OCI-M1 (cell line): ENCODE measurements at places on chromosomes 16 and 17.

- no peak for DNase-seq
Observed at GRCh38 chr16:4801051-4801961, 1.1 kb downstream of the ROGDI start.

- DNase-seq = no peak
Observed at GRCh38 chr17:4818276-4818675, 11.3 kb downstream of the PLD2 start.

DNA sequence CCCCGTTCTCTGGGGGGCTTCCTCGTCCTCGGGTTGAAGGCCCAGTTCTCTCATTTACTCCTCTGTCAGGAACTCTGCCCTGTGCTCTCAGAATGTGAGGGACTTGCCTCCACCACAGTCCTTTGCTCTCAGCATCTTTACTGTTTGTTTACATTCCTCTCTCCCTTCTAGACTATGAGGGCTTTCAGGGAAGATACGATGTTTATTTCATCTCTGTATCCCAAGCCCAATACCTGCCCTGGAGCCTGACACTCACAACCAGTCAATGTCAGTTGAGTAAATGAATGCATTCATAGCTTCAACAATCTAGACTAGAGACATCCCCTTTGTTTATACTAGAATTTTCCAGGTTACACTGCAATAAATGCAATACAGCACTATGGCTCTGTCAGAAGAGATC is 409.6 kb upstream of the CDH11 start:
- DNase-seq = no peak

DNA sequence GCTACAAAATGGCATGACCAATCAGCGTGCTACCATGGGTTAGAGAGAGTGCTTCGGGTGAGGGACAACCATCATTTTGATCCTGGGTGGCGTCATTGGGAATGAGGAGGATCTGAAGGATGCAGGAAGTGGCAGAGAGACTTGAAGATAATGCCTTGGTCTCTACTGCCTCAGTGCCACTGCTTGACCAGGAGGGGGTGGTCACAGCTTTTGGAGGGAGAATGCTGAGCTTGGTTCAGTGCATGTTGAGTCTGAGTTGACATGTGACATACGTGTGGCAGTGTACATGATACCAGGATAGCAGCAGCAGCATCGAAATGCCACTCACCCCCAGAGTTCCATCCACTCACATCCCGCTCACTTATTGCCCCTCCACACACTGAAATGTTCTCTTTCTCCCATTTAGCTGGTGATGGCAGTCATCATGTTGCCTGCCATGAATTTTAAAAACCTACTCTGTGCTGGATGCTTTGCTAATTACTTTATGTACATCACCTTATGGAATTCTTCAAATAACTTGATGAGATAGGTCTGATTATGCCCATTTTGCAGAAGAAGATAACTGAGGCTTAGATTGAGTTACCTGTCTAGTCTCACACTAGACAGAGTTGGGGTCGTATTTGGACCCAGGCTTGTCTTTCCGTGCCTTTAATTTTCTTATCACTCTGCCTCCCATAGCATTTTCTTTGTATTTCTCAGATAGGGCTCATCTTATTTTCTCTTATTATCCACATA is 36.7 kb downstream of the ARSG start:
- no peak for DNase-seq

DNA sequence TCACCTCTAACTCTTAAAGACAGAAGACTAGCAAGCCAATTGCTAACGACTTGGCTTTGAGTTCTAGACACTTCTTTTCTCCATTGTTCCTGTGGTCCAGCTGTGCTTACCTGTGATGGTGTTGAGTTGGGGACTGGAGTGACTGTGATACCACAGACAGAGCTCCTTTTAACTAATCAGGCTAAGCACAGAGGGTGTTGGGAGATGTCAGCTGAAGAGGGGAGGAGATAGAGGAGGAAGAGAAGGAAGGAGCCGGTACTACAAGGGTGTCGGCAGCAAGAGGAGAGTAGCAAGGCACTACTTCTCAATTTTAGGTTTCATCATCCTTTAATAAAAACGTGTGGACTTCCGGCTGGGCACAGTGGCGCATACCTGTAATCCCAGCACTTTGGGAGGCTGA is 5.1 kb upstream of the MYO1D start:
- DNase-seq = no peak

GRCh38 chr16:87196231-87196630 is 121.0 kb downstream of the C16orf95 start:
- no peak for DNase-seq

DNA sequence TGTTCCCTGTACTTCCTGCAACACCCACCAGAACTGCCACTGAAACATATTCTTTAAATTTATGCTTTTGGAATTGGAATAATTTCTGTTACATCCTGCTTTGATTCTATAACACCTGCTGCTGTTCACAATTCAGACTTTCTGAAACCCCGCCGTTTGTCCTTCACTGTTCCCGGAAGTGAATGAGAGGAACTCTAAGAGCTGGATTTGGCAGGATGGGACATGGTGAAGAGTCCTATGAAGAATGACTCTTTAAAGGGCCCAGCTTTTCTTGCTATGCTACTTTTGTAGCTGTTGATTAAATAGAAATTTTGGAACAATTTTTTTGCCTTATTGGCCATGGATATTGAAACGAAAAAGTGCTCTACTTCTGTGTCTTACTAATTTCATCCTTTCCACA is 8.9 kb downstream of the AP2B1 start:
- DNase-seq = no peak

- DNase-seq = peak; percentile 96
Observed at GRCh38 chr17:4143563-4144421, 795 bp downstream of the CYB5D2 start.

GRCh38 chr17:28717578-28718332 is at the start of gene RAB34:
Gene RAB34, minus strand, starts transcription at chr17:28717868. Its CDS starts 602 bp downstream, at chr17:28717266.
- DNase-seq = no peak

DNA sequence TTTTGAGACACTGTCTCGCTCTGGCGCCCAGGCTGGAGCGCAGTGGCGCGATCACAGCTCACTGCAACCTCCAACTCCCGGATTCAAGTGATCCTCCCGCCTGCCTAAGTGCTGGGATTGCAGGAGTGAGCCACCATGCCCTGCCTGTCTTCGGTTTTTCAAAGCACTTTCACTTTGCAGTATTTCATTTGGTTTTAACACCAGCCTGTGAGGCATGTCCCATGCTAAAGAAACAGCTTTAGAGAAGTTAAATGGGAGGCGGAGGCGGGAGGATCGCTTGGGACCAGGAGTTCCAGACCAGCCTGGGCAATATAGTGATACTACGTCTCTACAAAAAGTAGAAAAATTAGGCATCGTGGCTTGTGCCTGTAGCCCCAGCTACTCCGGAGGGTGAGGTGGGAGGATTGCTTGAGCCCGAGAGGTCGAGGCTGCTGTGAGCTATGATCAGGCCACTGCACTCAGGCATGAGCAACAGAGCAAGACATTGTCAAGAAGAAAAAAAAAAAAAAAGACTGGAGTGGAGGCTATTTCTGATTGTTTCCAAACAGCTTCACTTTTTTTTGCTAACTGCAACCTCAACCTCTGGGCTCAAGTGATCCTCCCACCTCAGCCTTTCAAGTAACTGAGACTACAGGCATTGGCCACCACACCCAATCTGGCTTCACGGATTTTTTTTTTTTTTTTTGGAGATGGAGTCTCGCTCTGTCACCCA is 1.3 kb downstream of the METTL23 start:
- DNase-seq = peak; percentile 43

DNA sequence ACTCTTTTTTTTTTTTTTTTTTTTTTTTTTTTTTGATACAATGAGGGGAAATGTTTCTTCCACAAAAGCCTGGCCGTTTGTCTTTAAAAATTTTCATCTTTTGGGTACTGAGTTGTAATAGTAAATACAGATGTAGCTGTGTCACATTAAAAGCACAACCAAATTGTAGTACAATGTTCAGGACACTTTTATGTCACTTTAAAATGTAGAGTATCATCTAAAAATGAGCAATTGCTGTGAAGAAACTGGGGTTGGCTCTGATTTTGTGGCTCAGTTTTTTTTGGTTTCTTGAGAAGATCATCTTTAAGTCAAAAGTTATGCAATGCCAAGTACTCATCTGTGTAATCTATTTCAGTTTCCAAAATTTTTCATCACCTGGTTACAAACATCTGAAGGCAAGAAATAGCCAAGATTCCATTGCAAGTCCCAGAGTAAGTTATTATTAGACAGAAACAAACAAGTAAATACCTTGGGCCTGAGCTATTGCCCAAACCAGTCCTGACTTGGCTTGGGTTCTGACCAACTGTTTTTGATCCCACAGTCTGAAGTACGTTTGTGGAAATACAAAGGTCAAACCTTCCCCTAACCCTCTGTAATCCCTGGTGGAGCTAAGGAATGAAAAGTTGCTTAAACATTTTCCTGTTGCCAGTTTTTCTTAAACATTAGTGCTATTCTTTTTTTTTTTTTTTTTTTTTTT is 717.2 kb downstream of the WWOX start:
- DNase-seq = no peak

GRCh38 chr17:82092995-82093751 is 4.9 kb downstream of the FASN start:
- DNase-seq = no peak

GRCh38 chr16:424623-425081 is 797 bp upstream of the RAB11FIP3 start:
- DNase-seq = peak; percentile 50

DNA sequence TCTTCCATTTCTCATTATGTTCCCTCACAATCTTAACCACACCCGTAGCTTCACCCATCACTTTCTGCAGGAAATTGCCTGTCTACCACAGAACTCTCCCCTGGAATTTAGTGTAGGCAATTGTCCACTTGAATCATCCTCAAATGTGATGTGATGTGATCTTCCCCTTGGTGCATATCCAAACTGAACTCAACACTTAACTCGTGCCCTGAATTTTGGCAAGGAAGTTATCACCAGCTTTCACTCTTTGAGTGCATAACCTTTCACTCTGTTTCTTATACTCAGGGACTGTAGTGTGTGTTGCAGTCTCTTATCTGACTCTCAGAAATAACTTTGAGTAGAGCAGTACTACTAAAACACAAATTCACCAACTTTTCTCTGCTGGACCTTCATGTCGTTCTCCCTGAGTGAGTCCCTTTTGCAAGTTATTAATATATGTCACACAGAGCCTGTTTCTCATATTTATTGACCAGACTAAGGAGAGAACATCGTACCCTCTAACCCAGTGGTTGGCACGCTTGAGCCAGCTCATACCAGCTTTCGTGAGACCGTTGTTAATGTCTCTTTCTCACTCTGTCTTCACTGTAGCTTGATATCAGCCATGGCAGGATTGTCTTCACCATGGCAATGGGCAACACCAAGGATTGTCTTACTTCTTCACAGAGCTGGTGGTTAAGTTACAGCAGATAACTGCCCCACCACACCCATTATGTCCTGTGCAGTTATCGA is 558.9 kb upstream of the HSBP1 start:
- no peak for DNase-seq

DNA sequence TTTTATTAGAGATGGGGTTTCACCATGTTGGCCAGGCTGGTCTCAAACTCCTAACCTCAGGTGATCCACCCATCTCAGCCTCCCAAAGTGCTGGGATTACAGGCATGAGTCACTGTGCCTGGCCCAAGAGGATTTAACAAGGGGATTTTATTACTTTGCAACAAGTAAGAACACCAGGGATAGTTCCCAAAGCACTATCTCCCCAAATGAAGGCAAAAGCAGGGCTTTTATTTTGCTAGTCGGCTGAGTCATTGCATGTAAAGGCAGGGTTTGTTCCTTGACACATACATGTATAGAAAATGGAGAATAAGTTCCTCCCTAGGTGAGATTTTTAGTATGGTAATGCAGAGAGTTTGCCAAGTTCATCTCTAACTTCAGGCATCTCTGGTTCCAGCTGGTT is 24.0 kb downstream of the REXO5 start:
- peak; percentile 37 for DNase-seq

- DNase-seq = peak; percentile 100
Observed at GRCh38 chr17:8156246-8156992, 4.2 kb upstream of the PER1 start.

DNA sequence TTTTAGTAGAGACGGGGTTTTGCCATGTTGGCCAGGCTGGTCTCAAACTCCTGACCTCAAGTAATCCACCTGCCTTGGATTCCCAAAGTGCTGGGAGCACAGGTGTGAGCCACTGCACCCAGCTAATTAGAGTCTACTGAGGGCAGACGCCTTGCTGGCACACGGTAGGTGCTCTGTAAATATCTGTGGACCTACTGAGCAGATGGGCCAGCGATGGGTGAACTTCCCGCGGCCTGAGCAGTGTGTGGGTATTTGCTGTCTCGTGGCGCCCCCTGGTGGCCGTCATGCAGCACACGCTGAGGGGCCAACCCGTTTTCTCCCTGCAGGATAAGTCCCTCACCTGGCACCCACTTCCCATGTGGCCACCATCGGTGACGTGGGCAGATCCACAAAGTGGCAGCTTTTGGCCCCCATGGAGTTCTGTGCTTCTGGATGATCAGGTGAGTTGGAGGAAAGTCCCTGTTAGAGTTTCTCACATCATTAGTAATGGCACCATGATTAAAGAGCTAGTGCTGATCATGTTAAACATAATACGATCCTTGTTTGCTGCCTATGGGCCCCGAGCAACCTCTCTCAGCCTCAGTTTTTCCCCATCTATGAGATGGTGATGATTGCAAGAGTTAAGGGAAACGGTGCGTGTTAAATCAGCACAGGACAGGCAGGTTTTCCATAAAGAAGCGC is 40.7 kb downstream of the ZDHHC7 start:
- DNase-seq = peak; percentile 76

- DNase-seq = no peak
Observed at GRCh38 chr17:33241390-33241789, 51.7 kb downstream of the ASIC2 start.

DNA sequence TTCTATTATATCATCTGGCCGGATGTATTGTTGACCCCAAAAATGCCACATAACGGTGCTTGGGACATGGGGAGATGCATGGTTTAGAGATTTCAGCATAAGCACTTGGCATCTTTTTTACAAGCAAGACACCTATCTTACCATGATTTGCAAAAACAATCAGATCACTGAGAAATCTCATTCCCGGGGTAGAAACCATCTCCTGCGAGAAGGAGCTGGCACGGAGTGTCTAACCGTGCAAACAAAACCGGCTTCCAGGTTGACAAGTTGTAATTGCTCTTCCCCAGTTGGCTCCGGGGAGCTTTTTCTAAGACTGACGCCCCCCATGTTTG is 1.0 kb downstream of the SLC16A6 start:
- no peak for DNase-seq

DNA sequence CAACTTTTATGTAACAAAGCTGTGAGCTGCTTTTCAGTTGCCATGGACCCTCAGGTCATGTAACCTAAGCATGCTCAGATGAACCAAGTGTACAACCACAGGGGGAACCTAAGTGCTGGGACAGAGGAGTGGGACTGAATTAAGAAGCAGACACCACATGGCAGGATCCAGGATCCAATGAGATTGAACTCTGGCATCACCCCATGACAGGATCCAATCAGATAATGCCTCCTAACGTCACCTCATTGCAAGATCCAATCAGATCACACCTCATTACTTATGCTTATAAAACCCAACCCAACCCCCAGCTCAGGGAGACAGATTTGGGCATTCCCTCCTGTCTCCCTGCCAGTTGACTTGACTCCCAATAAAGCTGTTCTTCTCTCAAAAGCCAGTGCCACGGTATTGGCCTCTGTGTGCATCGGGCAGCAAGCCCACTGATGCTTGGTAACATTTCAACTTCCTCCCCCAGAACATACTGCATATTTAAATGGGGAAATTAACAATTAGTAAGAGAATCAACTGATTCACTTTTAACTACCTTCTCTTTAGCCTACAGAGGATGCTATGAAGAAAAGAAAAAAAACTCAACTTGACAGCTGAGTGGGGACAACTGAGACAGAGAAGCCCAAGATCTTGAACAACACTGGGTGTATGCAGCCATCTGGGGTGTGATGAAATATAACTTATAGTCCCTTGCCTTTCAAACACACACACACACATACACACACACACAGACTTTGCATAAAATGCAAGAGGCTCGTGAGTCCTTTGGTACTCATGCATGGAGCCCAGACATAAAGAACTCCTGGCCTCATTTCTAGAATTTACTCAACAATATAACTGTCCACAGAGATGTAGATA is 148.4 kb downstream of the SLC39A11 start:
- DNase-seq = no peak
